T-cell (primary cell): ENCODE measurements at places on chromosomes 1 and 21. TPM values are rescaled to one million over a fixed set of nuclear protein-coding genes. Genes with fewer than 3 reads are reported as not detected.

DNA sequence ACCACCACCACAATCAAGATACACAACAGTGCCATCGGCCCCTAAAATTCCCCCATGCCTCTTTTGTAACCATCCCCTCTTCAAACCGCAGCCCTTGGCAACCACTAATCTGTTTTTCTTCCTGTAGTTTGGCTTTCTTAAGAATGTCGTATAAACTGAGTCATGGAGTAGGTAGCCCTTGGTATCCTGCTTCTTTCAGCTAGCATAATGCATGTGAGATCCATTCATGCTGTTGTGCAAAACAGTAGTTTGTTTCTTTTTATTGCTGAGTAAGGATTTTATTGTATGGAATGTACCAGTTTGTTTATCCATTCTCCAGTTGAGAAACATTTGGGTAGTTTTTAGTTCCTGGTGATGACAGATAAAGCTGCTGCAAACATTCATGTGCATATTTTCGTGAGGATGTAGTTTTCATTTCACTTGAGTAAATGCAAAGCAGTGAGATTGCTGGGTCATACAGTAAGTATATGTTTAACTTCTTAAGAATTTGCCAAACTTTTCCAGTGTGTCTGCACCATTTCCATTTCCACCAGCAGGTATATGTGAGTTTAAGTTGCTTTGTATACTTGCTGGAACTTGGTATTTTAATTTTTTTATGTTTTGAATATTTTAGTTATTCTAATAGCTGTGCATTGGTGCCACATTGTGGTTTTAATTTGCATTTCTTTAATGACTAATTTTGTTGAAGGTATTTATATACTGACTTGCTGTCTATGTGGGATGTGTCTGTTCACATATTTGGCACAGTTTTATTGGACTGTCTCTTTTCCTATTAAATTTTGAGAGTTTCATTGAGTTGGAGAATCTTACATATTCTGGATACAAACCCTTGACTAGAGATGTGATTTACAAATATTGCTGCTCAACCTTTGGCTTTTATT, 148.4 kb upstream of the MAP1LC3C start:
- H3K4me3 ChIP-seq = no peak overlapping the region
- H3K36me3 ChIP-seq = no peaks in the 10 kb centered on the region
- H3K27me3 ChIP-seq = no peaks in the 10 kb centered on the region
- H3K27ac ChIP-seq = no peak overlapping the region

DNA sequence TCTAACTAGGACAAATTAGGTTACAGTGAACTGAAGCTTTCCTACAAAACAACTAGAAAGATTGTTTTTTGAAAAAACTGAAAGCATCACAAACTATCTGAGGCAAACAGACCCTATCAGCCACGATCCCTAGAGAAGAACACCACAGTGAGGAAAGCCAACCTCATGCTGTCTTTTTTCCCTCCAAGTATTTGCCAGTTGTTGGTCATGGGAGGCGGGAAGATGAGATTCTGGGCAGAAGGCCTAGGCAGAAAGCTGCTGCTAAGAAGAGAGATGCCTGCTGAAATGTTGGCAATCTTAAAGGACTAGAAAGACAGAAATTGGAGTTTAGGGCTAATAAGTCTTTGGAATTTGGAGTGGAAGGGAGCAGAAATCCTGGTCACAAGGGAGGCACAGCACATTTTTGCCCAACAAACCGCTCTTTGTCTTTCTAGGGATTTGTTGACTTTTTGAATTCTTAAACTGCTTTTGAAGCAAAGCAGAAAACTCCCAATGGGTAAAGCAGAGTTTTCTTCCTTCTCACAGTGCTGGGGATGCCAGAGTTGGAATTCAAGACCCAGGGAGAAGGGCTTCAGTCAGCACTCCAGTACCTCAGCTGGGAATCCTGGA, 83.9 kb downstream of the MT1HL1 start:
- DNase-seq = no peak
- H3K4me3 ChIP-seq = no peak overlapping the region
- no peaks in the 10 kb centered on the region for H3K4me1 ChIP-seq
- H3K36me3 ChIP-seq = no peaks in the 10 kb centered on the region

- DNase-seq = no peak
- no peak overlapping the region for H3K4me3 ChIP-seq
- no peaks in the 10 kb centered on the region for H3K4me1 ChIP-seq
- no peaks in the 10 kb centered on the region for H3K27me3 ChIP-seq
Observed at GRCh38 chr1:107724648-107725047, 240.3 kb downstream of the VAV3 start.

- no peak overlapping the region for H3K27ac ChIP-seq
- no peaks in the 10 kb centered on the region for H3K4me1 ChIP-seq
- DNase-seq = no peak
- H3K4me3 ChIP-seq = no peak overlapping the region
Observed at GRCh38 chr1:119279456-119280381, 88.9 kb upstream of the HAO2 start.

DNA sequence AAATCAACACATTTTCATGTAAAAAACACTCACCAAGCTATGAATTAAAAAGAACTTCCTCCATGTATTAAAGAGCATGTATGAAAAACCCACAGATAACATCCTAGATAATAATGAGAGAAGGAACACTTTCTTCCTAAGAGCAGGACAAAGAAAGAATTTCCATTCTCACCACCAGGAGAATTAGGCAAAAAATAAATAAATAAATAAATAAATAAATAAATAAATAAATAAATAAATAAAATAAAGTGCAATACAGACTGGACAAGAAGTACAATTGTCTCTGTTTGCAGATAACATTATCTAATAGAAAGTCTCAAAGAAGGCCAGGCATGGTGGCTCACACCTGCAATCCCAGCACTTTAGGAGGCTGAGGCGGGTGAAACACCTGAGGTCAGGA, 218.2 kb downstream of the BRINP3 start:
- DNase-seq = no peak
- no peaks in the 10 kb centered on the region for H3K36me3 ChIP-seq
- H3K4me3 ChIP-seq = no peak overlapping the region

- no peak overlapping the region for H3K4me3 ChIP-seq
- H3K27me3 ChIP-seq = no peaks in the 10 kb centered on the region
- no peak overlapping the region for H3K27ac ChIP-seq
- H3K4me1 ChIP-seq = peaks cover 22% of the 10 kb centered on the region
- H3K36me3 ChIP-seq = no peaks in the 10 kb centered on the region
- no peak for DNase-seq
Observed at GRCh38 chr1:59075021-59075420, 221.9 kb upstream of the FGGY start.

GRCh38 chr1:29563092-29563491, 326.8 kb downstream of the PTPRU start:
- DNase-seq = no peak
- H3K4me3 ChIP-seq = no peak overlapping the region
- H3K27ac ChIP-seq = no peak overlapping the region
- no peaks in the 10 kb centered on the region for H3K4me1 ChIP-seq

- no peak overlapping the region for H3K27ac ChIP-seq
- no peaks in the 10 kb centered on the region for H3K36me3 ChIP-seq
- H3K4me3 ChIP-seq = no peak overlapping the region
- no peaks in the 10 kb centered on the region for H3K27me3 ChIP-seq
Observed at GRCh38 chr1:191043066-191043465, 565.4 kb upstream of the BRINP3 start.

- no peaks in the 10 kb centered on the region for H3K27me3 ChIP-seq
- no peaks in the 10 kb centered on the region for H3K4me1 ChIP-seq
- DNase-seq = no peak
Observed at GRCh38 chr1:6923955-6924881, 139.0 kb downstream of the CAMTA1 start.

GRCh38 chr1:192703283-192704206, 67.6 kb downstream of the RGS13 start:
- no peaks in the 10 kb centered on the region for H3K27me3 ChIP-seq
- no peak overlapping the region for H3K4me3 ChIP-seq
- H3K4me1 ChIP-seq = no peaks in the 10 kb centered on the region
- DNase-seq = no peak
- H3K27ac ChIP-seq = no peak overlapping the region

DNA sequence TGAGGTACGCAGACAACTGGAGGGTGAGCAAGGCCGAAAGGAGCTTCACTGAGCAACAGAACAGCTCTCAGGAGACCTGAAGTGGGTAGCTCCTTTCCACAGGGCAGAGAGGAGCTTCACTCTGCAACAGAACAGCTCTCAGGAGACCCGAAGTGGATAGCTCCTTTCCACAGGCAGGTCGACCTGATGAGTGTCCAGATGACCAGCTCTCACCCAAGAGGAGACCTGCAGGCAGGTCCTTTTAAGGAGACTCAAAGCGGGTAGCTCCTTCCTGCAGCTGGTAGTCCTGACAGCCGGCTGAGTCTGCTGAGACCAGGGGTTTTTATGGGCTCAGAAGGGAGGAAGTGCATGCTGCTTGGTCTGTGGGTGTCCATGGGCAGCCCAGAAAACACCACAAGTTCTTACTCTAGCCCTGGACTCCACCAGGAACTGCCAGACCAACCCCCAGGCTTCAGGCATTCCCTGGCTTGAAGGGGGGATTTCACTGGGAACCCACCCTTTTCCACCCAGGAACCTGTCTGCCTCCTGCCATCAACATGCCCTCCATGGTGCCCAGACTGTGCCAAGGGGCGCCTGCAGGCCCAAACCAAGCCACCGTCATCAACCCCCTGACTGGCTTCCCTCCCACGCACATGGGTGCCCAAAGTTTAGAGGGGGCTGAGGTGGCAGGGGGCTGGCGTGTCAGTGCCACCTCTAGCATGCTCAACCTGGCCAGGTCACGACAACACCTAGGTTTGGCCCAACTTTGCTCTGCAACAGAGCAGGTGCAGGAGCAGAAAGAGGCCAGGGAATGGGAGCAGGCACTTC, 43.6 kb downstream of the ZBTB8OS start:
- no peaks in the 10 kb centered on the region for H3K4me1 ChIP-seq
- H3K27me3 ChIP-seq = peaks cover 6% of the 10 kb centered on the region
- H3K27ac ChIP-seq = no peak overlapping the region
- no peaks in the 10 kb centered on the region for H3K36me3 ChIP-seq
- no peak overlapping the region for H3K4me3 ChIP-seq

DNA sequence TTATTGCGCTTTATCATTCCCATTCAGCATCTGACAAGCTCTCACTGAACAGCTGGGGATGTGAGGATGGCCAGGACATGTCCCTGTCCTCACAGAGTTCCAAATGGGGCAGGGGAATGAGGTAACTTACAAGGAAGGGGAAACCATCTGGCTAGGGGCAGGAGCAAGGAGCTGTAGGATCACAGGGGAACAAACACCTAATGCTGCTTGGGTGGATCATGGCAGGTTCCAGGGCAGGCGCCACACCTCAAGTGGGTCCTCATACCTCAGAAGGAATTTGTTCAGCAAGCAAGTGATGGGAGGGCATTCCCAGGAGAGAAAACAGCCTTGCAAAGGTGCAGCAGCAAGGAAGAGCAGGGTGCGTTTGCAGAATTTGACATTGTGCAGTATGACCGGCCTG, 35.1 kb upstream of the GRIK3 start:
- H3K36me3 ChIP-seq = no peaks in the 10 kb centered on the region
- no peak overlapping the region for H3K27ac ChIP-seq
- no peaks in the 10 kb centered on the region for H3K27me3 ChIP-seq
- H3K4me3 ChIP-seq = no peak overlapping the region
- DNase-seq = no peak

DNA sequence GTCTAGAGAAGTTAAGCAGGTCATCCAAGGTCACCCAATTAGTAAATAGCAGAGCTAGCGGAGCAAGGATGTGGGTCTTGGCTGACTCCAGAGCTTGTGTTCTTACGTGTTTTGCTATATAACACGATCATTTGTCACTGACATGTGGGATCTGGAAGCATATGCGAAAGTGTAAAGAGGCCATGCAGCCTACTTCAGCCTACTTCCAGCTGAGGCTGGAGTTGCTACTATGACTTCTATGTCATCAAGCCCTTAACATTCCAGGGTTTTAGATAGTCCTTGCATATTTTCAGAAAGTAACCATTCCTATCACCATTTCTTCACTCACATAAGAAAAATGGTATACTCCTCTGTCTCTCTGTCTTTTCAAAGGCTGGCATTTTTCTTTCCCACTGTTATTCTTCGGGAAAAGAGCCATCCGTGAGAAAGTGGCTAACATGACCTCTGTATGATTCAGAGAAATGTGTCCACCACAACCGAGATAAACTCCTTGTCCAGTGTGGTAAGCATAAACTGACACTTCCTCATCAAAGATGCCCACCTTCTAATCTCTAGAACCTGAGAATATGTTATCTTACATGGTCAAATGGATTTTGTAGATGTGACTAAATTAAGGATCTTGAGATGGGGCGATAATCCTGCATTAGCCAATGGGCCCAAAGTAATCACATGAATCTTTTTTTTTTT, 24.0 kb upstream of the ABL2 start:
- DNase-seq = no peak
- no peak overlapping the region for H3K27ac ChIP-seq
- H3K4me3 ChIP-seq = no peak overlapping the region

- H3K4me1 ChIP-seq = no peaks in the 10 kb centered on the region
- H3K36me3 ChIP-seq = no peaks in the 10 kb centered on the region
- no peaks in the 10 kb centered on the region for H3K27me3 ChIP-seq
- H3K27ac ChIP-seq = no peak overlapping the region
Observed at GRCh38 chr1:219621047-219621786, 8.3 kb upstream of the ZC3H11B start.

DNA sequence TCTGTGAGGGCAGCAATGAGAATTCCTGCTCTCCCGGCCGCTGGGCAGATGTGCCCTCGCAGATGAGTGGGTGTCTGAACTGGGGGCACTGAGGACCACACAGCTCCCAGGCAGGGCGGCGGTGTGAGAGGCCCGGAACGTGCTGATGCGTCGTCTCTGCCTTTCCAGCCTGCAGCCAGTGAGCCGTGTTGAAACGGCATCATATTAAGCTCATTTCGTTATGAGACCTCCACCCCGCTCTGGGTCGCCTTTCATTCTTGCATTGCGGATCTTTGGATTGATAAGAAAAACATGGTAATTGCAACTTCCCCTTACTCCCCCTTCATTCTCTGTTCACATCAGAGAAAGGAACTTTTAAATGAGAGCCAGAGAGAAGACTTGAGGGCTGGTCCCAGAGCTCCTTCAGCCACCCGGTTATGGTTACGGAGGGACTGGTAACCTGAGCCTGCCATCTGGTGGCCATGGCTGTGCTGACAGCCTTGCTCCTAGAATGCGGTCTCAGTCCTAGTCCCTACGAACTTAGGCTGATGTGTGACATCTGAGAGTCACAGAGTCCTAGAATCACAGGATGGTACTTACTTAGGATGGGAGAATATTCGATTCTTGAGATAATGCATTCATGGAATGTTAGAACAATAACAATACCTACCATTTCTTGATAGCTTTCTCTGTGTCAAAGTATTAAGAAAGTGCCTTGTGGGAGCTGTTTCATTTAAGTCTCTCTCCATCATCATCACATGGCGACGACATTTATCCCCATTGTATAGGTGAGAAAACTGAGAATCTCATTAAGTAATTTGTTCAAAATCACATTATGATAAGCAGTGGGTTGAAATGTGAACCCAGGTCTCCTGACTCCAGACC, 271.0 kb downstream of the TRABD2B start:
- H3K36me3 ChIP-seq = no peaks in the 10 kb centered on the region
- no peak overlapping the region for H3K4me3 ChIP-seq
- H3K27ac ChIP-seq = no peak overlapping the region
- H3K4me1 ChIP-seq = no peaks in the 10 kb centered on the region

The KRTAP13-2 gene
- not detected for total RNA-seq

The LEFTY1 gene
- total RNA-seq = 0.51 TPM

The FCAMR gene
- not detected for total RNA-seq

The CFHR4 gene
- total RNA-seq = not detected

The LAPTM5 gene
- 577 TPM for total RNA-seq

The SPRR2F gene
- total RNA-seq = not detected

The APP gene
- 37.5 TPM for total RNA-seq

The VWA1 gene
- total RNA-seq = 0.54 TPM
